ENCODE measurements at places on chromosomes 13 and 19.

DNA sequence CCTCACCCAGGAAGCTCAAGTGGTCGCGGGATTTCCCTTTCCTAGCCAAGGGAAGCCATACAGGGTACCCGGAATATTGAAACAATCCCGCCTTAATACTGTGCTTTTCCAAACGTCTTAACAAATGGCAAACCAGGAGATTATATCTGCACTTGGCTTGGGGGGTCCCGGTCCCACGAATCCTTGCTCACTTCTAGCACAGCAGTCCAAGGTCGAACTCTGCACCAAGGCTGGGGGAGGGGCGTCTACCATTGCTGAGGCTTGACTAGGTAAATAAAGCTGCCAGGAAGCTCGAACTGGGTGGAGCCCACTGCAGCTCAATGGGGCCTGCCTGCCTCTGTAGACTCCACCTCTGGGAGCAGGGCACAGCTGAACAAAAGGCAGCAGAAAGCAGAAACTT lies 1644.8 kb downstream of the PCDH9 start:
- DNase-seq, result no peak

DNA sequence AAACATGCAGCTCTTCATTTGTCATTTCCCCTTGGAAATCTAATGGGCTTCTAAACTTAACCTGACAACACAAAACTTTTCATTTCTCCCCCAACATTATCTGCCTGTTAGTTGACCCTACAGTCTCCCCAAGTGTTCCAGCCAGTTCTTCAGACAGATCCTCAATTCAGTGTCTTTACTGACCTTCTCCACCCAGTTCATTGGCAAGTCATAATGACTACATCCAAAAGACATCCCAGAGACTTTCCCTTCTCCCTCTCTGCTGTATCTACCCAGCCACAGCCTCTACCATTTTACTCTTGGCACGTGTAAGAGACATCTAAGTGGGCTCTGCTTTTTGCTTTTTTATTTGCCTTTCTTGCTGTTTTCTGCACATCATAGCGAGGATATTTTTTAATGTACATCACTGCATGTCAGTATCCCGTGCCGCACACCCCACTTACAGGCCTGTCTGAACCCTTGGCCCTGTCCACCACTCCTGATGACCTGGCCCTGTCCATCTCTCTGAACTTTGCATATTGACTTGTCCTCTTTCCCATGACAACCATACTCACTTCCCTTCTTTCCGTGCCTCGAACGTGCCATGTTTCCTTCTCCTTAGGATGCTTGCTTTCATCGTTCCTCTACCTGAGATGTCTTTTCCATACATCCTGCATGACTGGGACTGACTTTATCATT lies 391.9 kb downstream of the IRS2 start:
- no peak for DNase-seq

DNA sequence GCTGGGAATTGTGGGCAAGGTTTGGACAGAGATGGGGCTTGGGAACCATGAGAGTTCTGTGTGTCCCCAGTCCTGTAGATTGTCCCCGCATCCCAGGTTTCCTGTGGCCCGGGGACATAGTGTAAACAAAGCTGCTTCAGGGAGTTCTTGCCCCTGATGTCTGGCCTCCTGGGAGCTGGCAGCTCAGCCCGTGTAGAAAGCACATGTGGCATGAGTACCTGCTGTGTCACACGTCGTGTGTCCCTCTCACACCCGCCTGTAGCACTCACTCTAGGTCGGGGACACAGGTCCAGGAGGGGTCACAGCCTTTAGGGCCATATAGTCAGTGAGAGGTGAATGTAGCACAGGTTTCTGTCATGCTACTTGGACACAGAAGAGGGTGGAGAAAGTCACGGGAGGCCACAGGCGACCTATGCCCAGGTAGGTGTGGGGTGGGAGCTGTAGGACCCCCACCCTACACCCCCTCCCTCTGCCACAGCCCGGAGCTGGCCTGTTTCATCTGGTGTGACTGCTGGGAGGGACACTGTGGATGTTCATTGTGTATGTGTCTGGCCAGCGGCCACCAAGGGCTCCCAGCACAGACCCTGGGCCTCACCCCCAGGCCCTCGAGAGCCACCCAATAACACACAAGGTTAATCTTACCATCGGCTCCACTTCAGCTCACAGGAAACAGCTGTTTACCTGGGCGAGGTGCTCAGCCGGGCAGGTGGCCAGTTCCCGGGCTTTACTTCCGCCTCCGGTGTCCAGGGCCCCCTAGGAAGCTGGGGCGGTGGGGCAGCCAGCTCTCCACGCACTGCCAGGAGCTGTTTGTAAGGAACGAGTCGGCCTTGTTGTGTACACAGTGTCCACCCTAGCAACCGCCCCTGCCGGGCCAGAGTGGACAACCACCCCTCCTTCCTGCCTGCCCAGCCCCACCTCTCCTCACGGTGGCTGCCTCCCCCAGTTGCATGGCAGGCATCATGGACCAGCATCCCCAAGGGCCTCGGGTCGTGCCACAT lies 49.7 kb downstream of the COMP start:
- DNase-seq, result no peak

- no peak for DNase-seq
Observed at GRCh38 chr13:92864584-92865284, 361.9 kb upstream of the GPC6 start.

GRCh38 chr13:81171065-81171647 lies 830.2 kb upstream of the SPRY2 start:
- no peak for DNase-seq

DNA sequence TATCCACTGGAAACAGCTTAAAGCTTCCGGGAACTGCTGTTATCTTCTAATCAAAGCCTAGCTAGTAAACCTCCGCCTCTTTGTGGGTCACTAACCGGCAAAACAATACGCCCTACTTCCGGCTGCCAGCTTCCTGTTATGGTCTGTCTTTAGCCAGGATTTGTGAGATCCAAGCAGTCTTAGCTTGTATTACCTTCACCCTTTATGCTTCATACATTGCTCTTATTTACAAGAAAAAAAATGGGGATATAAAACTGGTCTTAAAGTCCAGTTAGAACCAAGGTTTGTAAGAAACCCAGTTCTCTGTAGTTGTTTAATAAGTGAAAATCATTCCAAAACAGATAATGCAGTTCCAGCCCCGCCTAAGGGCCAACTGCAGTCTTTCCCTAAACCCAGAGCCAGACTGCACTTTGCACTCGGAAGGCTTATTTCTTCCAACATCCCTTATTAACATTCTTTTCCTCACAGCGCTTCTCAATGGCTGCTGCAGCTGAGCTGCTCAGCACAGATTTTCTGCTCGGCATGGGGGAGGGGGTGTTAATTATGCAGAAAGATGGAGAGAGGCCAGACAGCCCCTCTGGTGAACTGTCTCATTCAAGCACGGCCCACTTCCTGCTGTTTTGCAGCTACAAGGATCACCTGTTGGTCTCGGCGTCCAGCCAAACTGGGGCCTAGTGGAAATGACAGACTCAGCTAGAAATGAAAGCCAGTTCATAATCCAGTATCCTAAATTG lies 368.4 kb downstream of the KLF12 start:
- no peak for DNase-seq

DNA sequence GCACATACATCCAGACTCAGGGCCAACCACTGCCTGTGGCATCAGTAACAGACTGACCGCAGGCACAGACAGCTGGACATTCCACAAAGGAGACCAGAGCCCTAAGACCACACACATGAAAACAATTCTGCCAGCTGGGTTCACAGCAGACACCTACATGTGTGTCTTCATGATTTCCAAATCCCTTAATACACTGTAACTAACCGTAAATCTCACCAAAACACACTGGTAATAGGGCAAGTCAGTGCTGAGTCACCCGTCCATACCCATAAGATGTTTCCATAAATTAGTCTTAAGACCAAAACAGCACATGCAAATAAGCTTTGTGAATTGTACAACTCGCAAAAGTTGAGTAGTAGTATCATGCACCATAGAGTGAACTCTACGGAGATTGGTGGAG lies 65.4 kb downstream of the TUBGCP3 start:
- no peak for DNase-seq

DNA sequence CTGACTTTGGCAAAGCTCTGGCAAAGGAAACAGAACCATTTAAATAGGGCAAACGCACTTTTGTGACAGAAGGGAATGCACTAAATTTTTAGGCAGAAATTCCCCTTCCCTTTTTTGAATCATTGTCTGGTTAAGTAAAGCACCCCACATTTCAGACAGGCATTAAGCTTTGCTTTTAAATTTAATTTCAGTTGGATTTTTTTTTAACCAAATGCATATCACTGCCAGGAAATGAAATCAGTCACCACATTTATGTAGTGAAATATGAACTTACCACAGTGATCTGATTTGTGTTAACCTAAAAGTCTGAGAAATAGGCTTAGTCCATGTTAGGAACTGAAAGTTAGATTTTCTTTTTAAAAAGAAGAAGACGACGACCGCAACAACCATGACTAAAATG lies 10.8 kb downstream of the GPR183 start:
- no peak for DNase-seq

DNA sequence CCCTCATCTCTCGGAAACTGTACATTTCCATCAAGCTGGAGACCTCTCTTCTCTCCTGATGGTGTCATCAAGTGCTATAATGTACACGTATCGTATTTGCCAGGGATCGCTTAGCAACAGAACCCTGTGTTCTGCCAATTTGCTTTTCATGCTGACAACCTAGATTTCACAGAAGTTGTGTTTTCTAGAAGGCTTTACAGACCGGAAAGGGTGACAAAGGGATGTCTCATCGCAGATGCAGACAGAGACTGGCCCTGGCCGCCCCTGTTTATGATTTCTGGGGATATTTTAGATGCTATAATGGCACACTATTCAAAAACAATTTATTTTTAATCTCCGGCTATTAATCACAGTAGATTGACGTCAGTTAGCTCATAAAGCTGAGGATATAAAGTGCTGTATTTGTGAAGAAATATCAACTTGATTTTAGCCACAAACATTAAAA lies 291.4 kb downstream of the IRS2 start:
- no peak for DNase-seq

DNA sequence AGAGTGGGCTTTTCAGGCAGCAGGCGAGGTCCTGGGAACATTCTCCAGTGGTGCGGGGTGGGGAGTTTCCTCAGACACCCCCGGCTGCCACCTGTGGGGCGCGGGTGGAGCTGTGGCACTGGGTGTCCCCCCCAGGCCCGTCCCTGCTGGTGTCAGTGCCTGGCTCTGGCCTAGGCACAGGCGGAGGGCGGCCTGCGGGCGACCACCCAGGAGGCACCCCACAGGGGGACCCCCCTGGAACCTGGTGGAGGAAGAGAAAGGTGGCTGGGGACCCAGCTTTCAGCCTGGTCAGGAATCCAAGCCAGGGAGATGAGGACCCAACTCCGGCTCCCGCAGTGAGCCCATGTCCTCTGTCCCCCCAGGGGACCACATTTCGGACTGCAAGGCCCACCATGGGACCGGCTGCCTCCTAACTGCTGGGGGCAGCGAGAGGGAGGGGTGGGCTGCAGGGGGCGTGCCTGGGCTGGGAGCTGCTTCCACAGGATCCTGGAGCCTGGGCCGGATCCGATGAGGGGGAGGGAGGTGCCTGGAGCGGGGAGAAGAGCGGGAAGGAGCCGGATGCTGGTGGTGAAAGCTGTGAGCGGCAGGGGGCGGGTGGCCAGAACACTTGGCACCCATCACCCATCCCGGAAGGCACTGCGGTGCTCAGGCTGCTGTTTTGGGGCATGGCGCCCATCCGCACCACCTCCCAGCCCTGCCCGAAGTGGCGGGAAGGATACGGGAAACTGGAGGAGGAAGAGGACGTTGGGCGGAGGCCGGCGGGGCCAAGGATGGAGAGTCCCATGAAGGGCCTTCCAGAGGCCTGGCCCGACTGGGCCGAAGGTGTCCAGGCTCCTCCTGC lies 5.5 kb upstream of the CTXN1 start:
- DNase-seq, result no peak

- DNase-seq, result no peak
Observed at GRCh38 chr13:113176280-113176679, 17.8 kb downstream of the PROZ start.

- DNase-seq, result no peak
Observed at GRCh38 chr13:49499889-49500660, 4.3 kb downstream of the PHF11 start.

DNA sequence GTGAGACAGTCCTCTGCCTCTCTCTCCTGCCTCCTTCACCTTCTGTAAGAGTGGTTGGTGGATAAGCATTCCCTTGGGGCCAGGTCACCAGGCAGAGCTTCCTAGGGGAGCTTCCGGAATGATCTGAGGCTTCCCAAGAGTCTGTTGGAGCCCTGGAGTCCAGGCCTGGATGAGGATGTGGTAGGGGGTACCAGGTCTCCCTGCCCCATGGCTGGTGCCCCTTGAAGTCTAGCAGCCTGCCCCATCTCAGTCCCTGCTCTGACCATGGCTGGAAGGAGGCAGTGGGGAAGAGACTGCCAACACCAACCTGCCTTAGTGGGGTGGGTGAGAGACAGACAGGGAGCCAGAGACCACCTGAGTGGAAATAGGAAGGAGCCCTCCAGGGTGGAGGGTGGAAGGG lies 1316.9 kb downstream of the UQCRFS1 start:
- no peak for DNase-seq

DNA sequence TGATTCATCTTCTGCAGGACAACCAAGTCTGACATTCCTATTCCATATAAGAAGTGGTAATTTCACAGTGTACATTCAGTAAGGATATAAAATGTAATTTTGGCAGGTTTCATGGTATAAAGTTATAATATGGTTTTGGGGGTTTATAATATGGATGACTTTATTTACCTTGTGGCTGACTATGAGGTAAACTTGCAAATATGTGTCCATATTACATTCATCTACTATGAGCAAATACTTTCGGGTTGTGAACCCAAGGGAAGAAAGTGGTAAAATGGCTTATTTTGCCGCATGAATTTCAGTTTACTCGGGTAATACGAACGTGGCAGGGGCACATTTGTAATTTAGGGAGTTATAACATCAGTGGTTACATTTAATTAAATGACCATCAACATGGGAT lies 86.7 kb upstream of the TNFSF11 start:
- no peak for DNase-seq

DNA sequence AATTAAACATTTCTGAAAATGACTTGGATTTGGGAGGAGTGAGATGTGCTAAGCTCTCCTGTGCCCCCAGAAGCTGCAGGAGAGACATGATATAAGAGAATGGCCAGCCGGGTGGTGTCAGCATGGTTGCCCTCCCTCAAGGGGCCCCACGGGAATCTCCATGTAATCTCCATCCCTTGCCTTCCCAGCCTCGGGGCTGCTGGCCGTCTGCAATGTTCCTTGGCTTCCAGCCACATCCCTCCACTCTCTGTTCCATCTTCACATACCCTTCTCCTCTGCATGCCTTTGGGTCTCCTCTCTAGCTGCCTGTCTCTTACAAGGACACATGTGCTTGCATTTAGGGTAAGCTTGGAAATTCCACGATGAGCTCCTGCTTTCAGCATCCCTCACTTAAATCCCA lies 172.0 kb downstream of the TSHZ3 start:
- no peak for DNase-seq

- DNase-seq, result no peak
Observed at GRCh38 chr19:10388957-10389356, 8.6 kb upstream of the TYK2 start.

- DNase-seq, result no peak
Observed at GRCh38 chr13:39554371-39554770, 48.6 kb downstream of the LHFPL6 start.
